ENCODE measurements at places on chromosomes 3 and 15.

- DNase-seq, result no peak
These were observed 1134.1 kb downstream of the EPHA3 start for GRCh38 chr3:90241481-90241880.

- DNase-seq, result no peak
These were observed 376.6 kb downstream of the RSL24D1 start for GRCh38 chr15:54820098-54820497.

DNA sequence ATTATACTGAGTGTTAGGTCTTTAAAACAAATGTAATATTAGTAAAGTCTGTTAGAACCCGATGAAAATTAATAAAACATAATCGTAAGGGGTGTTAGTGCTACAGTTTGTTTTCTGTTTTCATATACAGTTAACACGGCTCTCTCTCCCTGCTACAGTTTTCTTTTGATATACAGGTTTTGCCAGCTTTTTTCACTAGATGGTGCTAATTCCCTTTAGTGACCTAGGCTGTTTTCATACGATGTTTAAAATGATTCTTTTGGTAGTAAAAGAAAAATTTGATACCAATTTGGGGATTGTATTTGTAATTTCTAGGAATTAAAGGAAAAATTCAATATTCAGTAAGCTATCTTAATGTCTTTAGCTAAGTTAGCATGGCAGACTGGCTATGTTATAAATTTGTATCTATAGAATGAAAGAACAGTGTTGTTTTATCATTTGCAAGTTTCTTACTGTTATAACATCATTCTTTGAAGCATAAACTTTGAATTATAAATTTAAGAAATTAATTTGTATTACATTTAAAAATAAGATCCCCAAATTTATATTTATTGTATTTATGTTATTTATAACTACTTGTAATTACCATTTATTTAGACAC lies 11.5 kb downstream of the APH1B start:
- no peak for DNase-seq

DNA sequence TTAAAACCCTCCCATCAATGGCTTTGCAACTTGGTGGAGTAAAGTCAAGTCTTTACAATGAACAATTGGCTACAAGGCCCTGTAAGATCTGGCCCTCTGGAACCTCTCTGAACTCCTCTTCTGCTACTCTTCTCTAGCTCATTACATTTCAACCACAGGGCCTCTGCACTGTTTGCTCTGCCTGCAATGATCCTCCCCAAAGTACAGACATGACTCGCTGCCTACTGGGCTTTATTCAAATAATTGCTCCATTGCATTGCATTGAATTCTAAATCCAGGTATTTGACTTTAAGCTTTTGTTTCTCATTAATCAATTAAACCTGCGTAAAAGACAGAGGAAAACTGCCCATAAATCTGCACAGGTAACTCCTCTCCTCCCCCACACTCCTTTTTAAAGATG lies 96.7 kb downstream of the CD47 start:
- DNase-seq, result no peak

- no peak for DNase-seq
These were observed 223.2 kb downstream of the MBNL1 start for GRCh38 chr3:152491922-152492321.
